Activated CD8-positive, alpha-beta memory T cell treated with anti-CD3 and anti-CD28 coated beads for 48 hours (primary cell): ENCODE measurements at places on chromosomes 6 and 20.

- DNase-seq, result no peak
Measured at GRCh38 chr20:58375759-58376352, 13.2 kb upstream of the VAPB start.

- DNase-seq, result no peak
Measured at GRCh38 chr6:78231002-78231401, 578.2 kb downstream of the MEI4 start.

GRCh38 chr6:21381331-21381963 is 212.1 kb upstream of the SOX4 start:
- DNase-seq, result no peak

DNA sequence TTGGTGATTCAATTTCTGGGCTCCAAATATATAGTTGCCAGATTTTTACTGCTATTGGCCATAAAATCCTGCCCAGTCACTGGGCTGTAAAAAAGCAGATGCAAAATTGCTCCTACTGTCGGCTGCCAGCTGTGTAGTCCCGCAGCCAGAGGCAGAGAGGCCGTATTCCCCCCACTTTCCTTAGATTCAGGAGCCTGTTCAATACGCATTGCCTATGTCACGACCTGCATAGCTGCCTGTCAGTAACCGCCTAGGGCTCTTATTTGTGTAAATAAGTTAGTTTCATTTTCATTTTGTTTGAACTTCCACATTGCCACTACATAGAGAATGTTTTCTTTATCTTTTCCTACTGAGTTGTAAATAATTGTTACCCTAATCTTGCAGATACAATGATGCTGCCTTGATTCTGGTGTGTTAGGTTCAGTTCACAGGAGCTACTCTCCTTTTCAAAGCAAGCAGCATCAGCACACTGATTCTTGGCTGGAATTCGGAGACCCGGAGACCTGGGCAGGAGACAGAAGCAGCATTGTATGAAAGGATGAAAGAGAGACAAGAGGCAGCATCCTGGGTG is 46.0 kb upstream of the UST start:
- no peak for DNase-seq

- DNase-seq, result no peak
Measured at GRCh38 chr20:33733654-33734576, 2.1 kb downstream of the ZNF341 start.

GRCh38 chr20:19820555-19821211 is 62.6 kb downstream of the RIN2 start:
- no peak for DNase-seq

- no peak for DNase-seq
Measured at GRCh38 chr6:149316108-149316727, 1.3 kb upstream of the TAB2 start.

GRCh38 chr6:31513456-31514165 is 15.2 kb upstream of the MCCD1 start:
- DNase-seq, result no peak

DNA sequence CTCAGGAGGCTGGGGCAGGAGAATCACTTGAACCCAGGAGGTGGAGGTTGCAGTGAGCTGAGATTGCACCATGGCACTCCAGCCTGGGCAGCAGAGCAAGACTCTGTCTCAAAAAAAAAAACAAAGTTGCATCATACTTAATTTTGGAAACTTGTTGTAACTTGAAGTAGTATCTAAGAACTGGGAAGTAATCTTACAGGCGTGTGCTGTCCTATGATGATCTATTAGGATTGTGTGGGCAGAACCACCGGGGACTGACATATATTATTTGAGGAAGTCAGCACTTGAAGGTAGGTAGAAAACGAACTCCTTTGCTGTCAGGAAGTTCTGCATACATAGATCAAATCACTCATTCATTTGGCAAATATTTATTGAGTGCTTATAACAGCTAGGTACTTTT is 188.5 kb downstream of the ZNF217 start:
- DNase-seq, result no peak

GRCh38 chr20:49851231-49851705 is 38.6 kb downstream of the SLC9A8 start:
- DNase-seq, result no peak

DNA sequence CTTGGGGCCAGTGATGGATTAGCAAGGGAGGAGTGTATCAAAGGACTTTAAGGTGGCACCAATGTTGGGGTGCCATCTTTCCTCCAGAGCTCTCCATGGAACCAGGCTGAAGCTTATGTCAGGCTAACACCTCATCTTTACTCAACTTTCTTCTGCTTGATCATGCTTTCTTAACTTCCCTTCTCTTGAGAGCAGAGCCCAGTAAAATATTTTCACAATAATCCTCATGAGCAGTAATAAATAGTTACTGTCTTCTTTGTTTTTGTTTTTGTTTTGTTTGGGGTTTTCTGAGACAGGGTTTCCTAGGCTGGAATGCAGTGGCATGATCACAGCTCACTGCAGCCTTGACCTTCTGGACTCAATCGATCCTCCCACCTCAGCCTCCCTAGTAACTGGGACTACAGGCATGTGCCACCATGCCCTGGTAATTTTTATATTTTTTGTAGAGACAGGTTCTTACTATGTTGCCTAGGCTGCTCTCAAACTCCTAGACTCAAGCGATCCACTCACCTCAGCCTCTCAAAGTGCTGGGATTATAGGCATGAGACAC is 127.9 kb upstream of the TOP1 start:
- no peak for DNase-seq
